ENCODE measurements at places on chromosomes 3 and 15.

DNA sequence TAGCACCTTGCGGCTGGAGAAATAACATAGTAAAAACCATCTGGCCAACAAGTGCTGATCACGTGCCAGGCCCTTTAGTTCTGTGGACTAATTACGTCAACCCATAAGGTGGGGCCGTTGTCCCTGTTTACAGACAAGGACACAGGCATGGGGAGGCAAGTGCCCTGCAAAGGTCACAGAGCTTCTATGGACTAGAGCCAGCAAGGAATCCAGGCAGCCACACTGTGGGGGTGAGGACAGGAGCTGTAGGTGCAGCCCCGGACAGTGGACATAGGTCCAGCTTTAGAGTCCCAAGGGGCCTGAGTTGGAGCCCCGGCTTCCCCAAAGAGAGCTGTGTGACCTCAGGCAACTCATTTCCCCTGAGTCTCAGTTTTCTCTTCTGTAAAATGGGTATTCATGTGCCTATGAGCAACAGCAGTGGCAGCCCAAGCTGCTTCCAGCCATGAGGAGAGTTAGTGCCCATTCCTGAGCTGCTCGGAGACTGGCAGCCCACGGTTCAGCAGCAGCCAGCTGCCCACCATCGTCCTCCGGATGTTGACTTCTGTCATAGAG lies 13.9 kb downstream of the CHST13 start:
- DNase-seq = no peak

DNA sequence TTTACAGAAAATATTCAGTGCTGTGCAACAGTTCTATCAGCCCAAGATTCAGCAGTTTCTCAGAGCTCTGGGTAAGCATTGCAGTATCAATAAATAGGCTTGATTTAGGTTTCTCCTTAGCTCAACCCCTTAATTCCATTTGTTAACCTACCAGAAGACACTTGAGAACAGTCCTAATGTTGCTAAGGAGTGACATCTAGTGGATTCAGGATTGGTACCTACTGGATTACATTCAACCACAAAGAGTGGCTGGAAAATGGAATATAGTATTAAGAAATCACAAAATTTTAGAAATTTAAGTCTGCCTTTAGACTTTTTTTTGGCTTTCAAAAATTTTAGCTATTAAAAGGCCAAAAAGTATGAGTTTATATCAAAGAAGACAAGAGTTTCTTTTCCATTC lies 34.7 kb downstream of the POLG start:
- no peak for DNase-seq

GRCh38 chr3:37537914-37538691 lies 323.6 kb upstream of the CTDSPL start:
- peak; percentile 78 for DNase-seq

DNA sequence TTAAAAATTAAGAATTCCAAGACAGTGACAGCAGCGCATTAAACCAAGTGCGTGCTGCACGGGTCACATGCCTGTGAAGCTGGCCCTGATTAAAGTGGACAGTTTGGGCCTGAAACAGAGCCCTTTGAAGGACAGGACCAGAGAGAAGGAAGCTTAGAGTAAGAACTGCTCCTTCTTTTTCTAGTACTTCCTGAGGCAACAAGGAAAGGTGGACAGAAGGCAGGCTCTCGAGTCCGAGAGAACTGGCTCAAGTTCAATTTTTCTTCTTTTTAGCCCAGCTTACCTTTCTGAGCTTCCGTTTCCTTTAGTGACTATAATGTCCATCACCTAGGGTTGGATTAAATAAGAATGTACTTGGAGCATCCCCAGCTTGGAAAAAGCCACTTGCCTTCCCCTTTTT lies 26.9 kb downstream of the ANP32A start:
- DNase-seq = no peak

- peak; percentile 33 for DNase-seq
These were observed 376.7 kb upstream of the PDZRN3 start for GRCh38 chr3:74001436-74001835.

DNA sequence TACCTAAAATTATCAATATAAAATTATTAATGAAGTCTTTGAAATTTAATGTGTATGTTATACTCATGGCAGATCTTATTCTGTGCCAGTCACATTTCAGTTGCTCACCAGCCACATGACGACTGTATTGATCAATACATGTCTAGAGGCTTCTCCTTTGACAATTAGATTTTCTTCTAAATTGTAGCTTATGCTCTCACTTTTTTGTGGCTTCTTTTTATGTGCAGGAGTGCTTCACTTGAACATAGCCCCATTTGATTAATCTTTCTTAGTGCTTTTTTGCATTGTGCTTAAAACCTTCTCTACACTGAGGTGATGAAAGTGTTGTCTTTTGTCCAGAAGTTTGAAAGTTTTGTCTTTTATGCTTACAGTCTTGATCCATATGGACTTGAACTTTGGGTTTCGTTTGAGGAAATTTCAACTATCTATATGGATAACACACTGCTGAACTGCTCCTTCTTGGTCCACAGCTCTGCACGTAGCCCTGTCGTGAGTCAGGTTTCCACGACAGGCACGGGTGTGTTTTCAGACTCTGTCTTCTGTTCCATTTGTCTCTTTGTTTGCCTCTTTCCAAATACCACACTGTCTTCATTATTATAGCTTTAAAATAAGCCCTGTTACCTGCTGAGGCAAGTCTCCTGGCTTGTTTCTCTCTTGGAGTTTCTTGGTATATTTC lies 393.9 kb upstream of the CFAP20DC start:
- no peak for DNase-seq

GRCh38 chr15:50128266-50128665 lies 9.2 kb upstream of the ATP8B4 start:
- no peak for DNase-seq

- no peak for DNase-seq
These were observed 12.1 kb upstream of the THSD4 start for GRCh38 chr15:71103102-71103676.

- DNase-seq = peak; percentile 37
These were observed 301.9 kb downstream of the CACNA2D3 start for GRCh38 chr3:54424292-54424691.

DNA sequence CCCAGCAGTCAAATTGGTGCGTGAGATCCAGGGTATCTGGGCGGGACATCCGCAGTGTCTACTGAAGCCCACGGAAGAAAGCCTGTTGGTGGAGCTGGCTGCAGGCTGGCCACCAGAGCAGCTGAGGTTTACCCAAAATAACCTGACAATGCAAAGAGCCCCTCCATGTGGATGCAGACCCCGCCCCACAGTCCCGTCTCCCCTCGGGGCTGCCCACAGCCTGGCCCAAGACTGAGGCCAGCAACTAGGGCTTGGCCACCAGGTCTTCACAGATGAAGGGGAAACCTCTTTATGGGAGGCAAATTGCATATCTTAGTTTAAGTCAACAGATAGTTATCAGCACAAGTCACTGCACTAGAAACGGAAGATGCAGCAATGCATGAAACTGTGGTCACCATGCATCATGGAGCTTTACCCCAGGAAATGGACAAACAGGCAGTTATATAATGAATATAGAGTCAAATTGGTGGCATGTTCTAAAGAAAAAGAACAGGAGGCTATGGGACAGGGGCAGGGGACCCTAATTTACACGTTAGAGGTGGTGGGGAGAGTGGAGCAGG lies 86.3 kb downstream of the ARNT2 start:
- DNase-seq = no peak

DNA sequence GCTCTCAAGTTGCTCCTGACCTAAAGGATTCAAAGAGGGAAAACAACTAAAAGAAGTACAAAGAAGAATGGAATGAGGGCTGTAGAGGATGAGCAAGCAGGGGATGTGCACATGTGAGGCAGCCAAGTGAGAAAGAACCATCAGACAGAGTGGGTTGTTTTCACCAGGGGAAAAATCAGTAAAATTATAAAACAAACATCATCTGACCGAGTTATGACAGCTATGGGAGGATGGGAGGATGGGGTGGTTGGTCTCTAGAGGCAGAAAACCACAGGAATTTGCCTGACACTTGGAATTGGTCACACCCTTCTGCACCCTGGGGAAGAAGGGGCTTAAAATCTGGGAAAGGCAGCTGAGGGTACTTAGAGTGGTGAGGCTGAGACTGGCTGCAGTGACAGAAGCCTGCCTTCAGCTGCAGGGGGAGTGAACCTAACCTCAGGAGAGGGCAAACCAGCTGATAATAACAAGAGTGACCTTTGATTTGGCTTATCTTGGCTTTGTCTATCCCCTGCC lies 10.1 kb downstream of the ARHGAP31 start:
- DNase-seq = no peak

DNA sequence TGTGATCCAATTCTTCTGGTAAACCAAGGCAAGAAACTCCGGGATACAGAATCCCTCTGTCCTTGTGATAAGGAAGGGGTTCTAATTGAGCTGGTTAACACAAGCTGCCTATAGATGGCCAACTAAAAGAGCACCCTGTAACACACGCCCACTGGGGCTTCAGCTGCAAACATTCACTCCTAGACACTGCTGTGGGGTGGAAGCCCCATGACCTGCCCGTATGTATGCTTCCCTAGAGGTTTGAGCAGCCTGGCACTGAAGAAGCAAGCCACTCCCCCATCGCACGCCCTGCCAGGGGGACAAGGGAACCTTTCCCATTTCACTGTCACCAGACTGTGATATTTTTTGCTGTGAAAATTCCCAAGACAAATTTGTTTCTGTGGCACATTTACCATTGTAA lies 516.9 kb upstream of the GOLIM4 start:
- no peak for DNase-seq

GRCh38 chr3:11643201-11643603 lies 513 bp downstream of the VGLL4 start:
- no peak for DNase-seq

GRCh38 chr15:67833710-67834511 lies 5.9 kb downstream of the RNU6-1 start:
- peak; percentile 82 for DNase-seq

Data from eye (tissue), 1 donor.